ENCODE measurements at places on chromosomes 1 and 21.
A peak's percentile ranks its signal among the peaks of the same experiment; 100 is the strongest.

DNA sequence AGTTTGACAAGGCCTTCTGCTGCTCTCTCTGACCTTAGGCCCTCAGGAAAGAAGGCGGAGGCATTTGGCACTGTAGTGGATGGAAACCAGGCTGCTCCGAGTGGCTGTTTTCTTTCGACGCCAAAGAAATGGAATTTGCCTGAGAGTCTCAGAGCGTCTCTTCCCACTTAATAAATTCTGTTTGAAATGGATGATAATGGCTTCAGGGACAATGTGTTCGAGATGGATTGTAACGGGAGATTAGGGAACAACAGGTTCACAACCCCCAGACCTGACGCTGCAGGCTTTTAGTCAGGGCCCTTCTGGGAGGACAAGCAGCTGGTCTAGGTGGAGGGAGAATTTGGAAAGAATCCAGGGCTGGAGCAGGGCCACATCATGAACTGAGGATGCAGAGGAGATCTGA is 58.6 kb downstream of the TLR5 start:
- no peak for DNase-seq

DNA sequence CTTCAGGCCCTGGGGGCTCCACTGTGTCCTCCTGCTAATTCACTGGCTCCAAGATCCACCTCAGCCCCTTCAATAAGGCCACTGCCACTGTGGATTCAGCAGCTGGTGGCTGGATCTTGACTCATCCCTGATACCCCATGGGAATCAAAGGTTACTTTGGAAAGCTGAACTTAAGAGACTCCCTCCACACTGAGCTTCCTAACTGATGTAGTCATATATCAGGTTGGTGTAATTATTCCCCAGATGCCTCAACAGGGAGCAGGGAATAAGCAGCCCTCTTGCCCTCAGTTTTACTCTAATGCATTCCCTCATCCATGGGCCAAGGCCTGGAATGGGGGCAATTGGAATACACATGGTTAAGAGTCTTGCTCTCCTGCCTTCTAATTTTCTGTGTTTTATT is 164.6 kb downstream of the FASLG start:
- DNase-seq = no peak

DNA sequence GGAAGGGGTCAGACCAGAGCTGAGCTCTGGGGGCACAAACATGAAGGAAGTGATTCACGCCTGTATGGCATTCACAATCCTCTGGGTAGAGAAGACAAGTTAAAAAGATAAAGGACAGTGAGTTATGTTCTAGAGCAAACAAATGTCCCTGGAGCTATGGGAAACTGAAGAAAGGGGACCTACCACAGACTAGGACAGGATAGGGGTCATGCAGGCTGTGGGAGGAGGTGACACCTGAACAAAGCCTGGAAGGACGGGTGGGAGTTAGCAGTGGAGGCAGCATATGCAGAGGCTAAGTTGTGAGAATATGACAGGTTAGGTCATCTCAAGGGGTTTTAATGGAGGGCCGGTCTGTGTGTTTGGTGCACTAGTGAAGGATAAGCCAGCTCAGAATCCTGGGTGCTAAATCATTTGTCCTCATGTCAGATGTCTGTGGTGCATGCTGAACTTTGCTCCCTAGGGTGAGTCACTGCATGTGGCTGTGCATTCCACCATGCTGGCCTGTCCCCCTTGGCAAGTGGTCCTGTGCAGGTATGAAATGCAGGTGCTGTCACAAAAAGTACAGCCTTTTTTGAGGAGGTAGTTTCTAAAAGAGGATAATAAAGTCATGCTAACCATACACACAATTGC is 28.5 kb downstream of the TNN start:
- DNase-seq = no peak

DNA sequence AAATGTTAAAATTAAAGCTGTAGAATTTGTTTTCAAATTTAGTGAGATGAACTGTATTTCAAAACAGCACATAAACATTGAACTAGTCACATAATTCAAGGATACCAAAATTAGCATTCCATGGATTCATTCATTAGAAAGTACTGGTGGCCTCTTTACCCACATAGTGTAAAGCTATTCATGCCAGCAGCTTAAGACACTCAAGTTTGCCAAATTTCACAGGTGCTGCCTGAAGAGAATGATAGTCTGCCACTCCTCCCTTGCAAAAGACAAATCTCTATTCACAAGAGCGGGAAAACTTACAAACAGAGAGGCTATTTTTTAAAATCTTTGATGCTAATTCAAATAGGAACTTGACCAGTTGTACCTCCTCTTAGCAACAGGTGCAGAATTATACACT is 337.0 kb downstream of the BRINP3 start:
- DNase-seq = no peak

- DNase-seq = no peak
These were observed 1.5 kb downstream of the ENTREP3 start for GRCh38 chr1:155253797-155254196.

DNA sequence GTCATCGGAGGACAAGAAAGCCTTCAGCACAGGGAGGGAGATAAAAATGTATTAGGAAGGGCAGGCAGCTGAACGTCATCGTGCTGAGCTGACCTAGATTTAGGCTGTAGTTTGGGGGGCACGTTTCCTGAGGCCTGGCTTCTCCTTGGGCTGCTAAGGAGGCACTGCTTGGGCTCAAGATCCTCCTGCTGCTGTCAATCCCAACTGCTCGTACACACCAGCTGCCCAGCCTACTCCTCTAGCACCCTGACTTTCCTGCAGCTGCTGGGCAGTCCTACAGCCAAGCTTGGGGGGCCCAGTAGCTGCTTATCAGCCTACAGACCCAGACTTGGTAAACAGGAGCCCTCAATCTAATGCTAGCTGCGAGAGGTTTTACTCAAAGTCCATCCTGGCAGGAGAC is 6.2 kb downstream of the TMEM35B start:
- no peak for DNase-seq

DNA sequence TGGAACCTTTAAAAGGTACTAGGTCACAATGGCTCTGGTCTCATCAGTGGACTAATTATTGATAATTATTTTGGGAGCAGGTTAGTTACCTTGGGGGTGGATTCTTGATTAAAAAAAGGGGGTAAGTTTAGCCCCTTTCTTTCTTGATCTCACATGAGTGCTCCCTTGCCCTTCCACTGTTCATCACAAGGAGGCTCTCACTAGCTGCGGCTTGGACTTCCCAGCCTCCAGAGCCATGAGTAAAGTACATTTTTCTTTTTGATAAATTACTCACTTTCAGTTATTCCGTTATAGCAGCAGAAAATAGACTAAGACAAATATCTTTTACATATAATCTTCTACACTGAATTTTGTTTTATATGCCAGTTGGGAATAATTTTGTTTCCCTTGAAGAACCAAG is 254.8 kb upstream of the DEPDC1 start:
- DNase-seq = no peak

DNA sequence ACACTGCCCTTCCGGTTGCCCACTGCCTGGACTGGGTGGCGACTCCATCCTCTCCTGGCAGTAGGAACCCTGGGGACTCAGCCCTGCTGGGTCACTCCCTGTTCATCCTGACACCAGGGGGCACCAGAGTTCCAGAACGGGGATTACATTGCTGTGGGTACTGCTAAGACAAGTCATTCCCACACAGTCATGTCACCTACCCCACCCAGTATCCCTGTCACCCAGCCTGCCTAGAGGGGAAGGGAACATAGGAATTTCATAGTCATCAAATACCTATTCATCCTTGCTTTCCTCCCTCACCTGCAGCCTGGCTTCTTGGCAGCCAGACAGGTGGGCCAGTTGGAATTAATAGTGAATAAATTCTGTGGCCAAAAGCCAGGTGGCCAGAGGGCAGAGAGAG is 9.8 kb upstream of the SFN start:
- peak; percentile 74 for DNase-seq

DNA sequence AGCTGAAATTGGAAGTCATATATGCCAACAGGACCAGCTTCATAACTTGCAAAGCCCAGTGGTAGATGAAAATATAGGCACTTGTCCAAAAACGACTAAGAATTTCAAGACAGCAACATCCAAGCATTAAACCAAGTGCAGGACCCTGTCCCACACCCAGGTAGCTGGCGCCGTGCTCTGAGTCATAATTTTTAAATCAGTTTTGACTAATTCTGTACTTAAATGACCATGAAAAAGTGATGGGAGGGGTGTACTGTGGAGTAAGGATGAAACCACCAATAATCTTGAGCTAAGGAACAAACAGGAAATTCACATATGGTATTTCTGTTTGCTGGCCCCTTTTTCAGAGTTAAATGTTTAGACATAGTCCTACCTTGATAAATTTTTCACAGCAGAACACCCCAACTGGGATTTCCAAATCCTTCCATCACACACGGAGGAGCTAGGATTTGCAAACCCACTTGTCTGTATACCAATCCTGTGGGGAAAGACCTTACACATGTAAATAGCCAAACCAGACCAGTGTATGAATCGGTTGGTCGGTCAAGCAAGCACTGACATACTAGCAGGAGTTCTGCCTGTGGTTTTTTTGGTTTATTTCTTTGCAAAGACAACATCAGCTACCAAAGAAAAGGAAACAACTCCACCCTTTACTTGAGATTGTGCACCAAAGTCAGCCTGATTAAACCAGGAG is 235.7 kb upstream of the RAB4A start:
- peak; percentile 16 for DNase-seq

- no peak for DNase-seq
These were observed at the start of gene KCNJ9 for GRCh38 chr1:160081261-160081936. TSS of gene KCNJ9 (plus strand) at chr1:160081538. CDS start at chr1:160084031, 2,493 bp downstream.

DNA sequence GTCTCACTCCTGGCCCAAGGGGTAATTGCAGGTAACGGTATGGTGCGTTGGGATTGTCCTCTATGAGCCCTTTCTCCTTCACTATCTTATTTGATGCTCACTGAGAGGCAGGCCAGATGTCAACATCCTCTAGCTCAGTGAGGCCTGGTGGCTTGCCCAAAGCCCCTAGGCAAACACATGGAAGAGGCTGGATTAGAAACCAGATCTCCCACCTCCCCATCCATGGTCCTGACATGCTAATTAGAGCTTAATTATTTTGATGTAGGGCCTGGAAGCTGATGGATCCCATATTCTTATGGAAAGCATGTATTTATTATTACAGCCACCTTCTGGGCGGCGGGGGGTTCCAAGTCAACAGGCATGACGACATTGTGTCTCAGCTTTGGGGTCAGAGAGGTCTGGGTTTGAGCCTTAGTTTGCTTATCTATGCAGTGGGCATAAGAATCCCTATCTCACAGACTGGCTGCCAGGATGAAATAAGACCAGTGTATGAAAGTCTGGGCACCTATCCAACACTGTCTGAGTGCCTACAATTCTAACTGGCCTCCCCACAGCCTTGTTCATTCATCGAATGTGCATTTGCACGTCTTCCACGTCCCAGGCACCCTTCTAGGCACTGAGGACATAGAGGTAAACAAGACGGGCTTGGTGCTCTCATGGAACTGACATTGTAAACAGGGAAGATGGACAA is 6.2 kb downstream of the SMPDL3B start:
- no peak for DNase-seq

DNA sequence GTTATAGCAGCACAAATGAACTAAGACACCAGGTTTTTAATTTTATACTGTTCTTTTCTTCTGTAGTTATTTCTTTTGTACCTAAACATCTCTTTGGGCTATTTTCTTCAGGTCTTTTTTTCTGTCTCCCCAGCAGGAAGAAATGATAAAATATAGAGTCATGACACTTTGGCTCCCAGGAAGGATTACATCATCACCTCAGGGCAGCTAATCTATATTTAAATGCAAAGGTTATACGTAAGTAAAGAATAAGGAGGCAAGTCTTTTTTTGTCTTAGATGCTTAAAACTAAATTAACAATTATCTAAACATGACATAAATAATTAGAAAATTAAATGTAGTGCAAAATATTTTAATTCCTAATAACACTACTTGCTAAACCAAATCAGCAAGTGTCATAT is 57.0 kb downstream of the WARS2 start:
- no peak for DNase-seq

DNA sequence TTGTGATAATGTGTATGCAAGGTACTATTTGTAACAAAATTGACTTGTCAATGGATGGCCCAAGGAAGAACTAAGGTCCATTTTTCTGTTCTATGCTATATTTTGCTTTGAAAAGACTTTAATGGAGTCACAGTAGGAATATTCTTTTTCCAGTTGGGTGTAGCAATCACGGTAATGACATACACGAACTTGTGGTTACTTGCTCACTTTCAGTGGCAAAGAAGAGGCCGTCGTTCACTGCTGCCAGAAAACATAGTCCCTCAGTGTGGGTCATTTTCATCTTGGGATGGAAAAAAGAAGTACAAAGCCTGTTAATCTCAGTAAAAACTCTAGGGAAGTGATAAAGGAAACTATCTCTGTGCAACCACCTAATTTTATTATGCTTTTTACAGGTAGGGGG is 47.8 kb upstream of the LAMC2 start:
- DNase-seq = no peak

DNA sequence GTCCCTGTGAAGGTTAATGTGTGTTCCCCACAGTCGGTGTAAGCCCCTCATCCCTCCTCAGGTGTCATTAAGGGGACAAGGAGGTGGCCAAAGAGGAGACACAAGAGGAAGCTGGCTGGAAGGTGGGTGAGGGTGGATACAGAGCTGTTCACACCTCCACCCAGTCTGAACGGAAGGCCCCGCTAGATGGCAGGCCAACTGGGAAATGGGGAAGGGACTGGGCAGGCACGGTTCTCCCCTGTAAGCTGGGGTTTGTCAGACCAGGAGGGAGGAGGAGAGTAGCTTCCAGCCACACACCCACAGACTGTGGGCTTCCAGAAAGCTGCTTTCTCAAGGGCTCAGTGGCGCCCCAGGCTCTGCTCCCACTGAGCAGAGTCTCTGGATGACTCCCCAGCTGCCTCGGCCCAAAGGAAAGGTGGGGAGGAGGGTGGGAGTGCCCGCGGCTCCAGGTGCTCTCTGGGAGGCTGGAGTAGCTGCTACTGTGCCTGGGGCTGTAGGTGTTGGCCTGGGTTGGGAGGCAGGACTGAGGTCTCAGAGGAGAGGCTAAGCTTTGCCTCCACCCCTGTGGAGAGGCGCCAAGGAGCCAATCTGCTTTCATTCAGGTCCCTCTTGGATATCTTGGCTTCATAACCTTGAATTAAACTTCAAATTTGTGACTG is 41.2 kb downstream of the PCP4 start:
- no peak for DNase-seq

Measured in activated T-cell treated with anti-CD3 and anti-CD28 coated beads, Interleukin-2, amount 50 U/mL, for 72 hours (primary cell).